ENCODE measurements at places on chromosomes 6 and 20. TPM values are rescaled to one million over a fixed set of nuclear protein-coding genes. Genes with fewer than 3 reads are reported as not detected.

- no peak overlapping the region for H3K4me3 ChIP-seq
- no peak overlapping the region for H3K27ac ChIP-seq
- no peak for DNase-seq
- H3K4me1 ChIP-seq, result peaks cover 16% of the 10 kb centered on the region
- H3K36me3 ChIP-seq, result no peaks in the 10 kb centered on the region
Measured at GRCh38 chr6:167689751-167690150, 137.0 kb upstream of the AFDN start.

PRELID3B gene
- 66.0 TPM for total RNA-seq

ZFAND3 gene
- total RNA-seq, result 33.2 TPM

GRCh38 chr6:84773133-84773430 lies 8.7 kb upstream of the TBX18 start:
- H3K4me1 ChIP-seq, result peaks cover 30% of the 10 kb centered on the region
- no peaks in the 10 kb centered on the region for H3K36me3 ChIP-seq
- peaks cover 99% of the 10 kb centered on the region for H3K27me3 ChIP-seq
- H3K27ac ChIP-seq, result peak overlapping the region; percentile 76
- DNase-seq, result no peak

DNA sequence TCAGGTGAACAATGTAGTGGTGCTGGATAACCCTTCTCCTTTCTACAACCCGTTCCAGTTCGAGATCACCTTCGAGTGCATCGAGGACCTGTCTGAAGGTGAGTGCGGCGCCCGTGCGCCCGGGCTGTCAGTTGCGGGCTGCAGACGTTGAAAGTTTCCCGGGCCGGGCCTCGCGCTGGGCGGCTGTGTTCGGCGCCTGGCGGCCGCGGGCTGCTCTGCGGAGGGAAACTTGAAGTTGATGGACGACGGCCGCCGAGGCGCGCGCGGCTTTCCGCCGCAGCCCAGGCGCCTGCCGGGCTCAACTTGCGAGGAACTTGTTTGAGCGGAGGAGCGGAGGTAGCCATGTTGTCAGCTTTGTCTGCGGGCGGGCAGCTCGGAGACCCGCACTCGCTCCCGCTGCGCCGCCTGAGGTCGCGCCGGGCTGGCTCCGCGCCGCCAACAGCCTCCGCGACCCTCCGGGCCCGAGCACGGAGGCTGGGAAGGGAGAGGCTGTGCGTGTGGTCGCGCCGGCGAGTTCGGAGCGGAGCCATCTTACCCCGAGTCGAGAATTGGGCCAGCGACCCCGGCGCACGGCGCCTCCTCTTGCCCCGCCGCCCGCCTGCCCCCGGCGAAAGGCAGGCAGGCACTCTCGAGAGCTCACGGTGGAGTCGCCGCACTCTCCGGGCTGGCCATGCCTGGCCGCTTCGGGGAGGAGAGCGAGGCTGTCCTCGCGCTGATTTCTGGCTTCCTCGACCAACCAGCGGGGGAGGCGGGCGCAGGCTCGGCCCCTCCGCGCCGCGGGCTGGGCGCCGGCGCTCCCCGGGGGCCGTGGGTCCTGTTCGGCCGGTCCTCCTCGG lies 691 bp downstream of the ASF1A start:
- no peaks in the 10 kb centered on the region for H3K27me3 ChIP-seq
- peak overlapping the region; percentile 98 for H3K27ac ChIP-seq
- H3K4me3 ChIP-seq, result peak overlapping the region; percentile 96
- H3K36me3 ChIP-seq, result peaks cover 3% of the 10 kb centered on the region
- peak; percentile 85 for DNase-seq

CLVS2 gene
- 30.1 TPM for total RNA-seq

- H3K4me3 ChIP-seq, result no peak overlapping the region
- DNase-seq, result no peak
- no peaks in the 10 kb centered on the region for H3K27me3 ChIP-seq
- H3K4me1 ChIP-seq, result peaks cover 47% of the 10 kb centered on the region
- H3K27ac ChIP-seq, result peak overlapping the region; percentile 85
Measured at GRCh38 chr20:46365487-46366220, 40.8 kb downstream of the ELMO2 start.

CEP162 gene
- total RNA-seq, result 17.6 TPM

LPA gene
- 1.2 TPM for total RNA-seq

DSE gene
- total RNA-seq, result 38.4 TPM

DNA sequence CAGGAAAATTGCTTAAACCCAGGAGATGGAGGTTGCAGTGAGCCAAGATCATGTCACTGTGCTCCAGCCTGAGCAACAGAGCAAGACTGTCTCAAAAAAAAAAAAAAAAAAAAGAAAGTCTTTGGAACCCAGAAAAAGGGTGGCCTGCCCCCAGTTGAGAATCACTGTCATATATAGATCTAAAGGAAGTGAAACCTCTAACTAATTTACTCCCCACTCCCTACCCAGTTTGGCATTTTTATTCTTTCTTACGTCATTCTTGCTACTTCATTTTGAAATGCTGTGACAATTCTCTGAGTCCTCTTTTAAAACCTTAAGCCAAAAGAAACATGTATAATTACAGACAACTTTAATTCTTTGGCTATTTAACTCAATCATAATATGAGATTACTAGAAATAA lies 254.8 kb downstream of the CDC5L start:
- H3K27me3 ChIP-seq, result no peaks in the 10 kb centered on the region
- no peak overlapping the region for H3K4me3 ChIP-seq
- no peak overlapping the region for H3K27ac ChIP-seq
- DNase-seq, result no peak
- no peaks in the 10 kb centered on the region for H3K4me1 ChIP-seq
- H3K36me3 ChIP-seq, result no peaks in the 10 kb centered on the region

GRCh38 chr6:108176281-108177089 lies 10.7 kb downstream of the NR2E1 start:
- peaks cover 91% of the 10 kb centered on the region for H3K27me3 ChIP-seq
- no peak overlapping the region for H3K4me3 ChIP-seq
- peaks cover 25% of the 10 kb centered on the region for H3K4me1 ChIP-seq
- H3K36me3 ChIP-seq, result no peaks in the 10 kb centered on the region

GRCh38 chr6:35047265-35048011 lies 93.7 kb downstream of the TCP11 start:
- H3K4me1 ChIP-seq, result peaks cover 66% of the 10 kb centered on the region
- DNase-seq, result no peak
- H3K36me3 ChIP-seq, result no peaks in the 10 kb centered on the region
- H3K27ac ChIP-seq, result peak overlapping the region; percentile 82
- H3K4me3 ChIP-seq, result no peak overlapping the region

GRCh38 chr6:50785921-50786320 lies 32.8 kb upstream of the TFAP2B start:
- no peak overlapping the region for H3K27ac ChIP-seq
- H3K27me3 ChIP-seq, result no peaks in the 10 kb centered on the region
- H3K4me1 ChIP-seq, result no peaks in the 10 kb centered on the region
- no peak overlapping the region for H3K4me3 ChIP-seq
- no peaks in the 10 kb centered on the region for H3K36me3 ChIP-seq
- no peak for DNase-seq

DNA sequence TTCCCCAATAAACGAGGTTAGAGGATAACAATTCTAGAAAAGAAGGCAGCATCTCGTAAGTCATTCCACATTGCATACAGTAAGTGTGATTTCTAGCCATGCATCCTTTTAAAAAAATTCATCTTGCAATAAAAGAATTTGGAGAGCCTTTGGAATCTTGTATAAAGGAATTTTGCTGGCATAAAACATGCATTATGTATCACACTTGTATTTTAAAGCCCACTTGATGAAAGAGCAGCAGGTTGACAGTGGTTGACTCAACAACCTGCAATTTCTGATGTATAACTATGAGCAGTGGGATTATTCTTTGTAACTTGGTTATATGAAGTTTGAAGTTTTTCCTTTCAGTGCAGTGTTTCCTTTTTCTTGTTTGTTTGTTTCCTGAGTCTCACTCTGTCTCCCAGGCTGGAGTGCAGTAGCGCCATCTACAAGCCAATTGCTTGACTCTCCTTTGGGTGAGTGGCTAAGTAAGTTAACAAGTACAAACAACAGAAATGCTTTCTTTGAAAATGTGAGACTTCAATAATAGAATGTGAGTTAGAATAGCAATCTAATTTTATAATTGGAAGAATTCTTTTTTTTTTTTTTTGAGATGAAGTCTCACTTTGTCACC lies 39.9 kb downstream of the JARID2 start:
- DNase-seq, result no peak
- peaks cover 3% of the 10 kb centered on the region for H3K4me1 ChIP-seq
- H3K27ac ChIP-seq, result no peak overlapping the region
- H3K36me3 ChIP-seq, result no peaks in the 10 kb centered on the region
- H3K4me3 ChIP-seq, result no peak overlapping the region

SLC25A27 gene
- total RNA-seq, result 44.6 TPM

GATA5 gene
- not detected for total RNA-seq

DNA sequence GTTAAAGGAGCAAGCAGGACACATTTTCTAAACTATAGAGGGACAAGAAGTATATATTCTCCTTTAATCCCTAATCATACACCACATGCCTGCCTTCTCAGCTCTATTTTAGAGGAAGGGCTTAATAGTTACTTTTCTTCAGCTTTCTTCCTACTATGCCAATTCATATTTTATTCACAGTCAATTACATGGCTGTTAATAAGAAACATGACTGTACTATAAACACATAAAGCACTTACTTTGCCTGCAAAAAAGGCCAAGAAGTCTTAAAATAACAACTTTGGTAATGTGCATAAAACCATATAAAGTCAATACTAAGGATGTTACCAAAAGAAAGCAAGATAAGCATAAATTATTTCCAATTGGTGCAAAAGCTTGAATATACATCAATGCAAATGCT lies 6.4 kb downstream of the KIAA0408 start:
- peaks cover 3% of the 10 kb centered on the region for H3K36me3 ChIP-seq
- H3K27me3 ChIP-seq, result no peaks in the 10 kb centered on the region
- no peak overlapping the region for H3K27ac ChIP-seq
- no peak for DNase-seq
- H3K4me3 ChIP-seq, result no peak overlapping the region

- peak; percentile 22 for DNase-seq
- no peaks in the 10 kb centered on the region for H3K36me3 ChIP-seq
- H3K27me3 ChIP-seq, result no peaks in the 10 kb centered on the region
- no peak overlapping the region for H3K27ac ChIP-seq
- H3K4me3 ChIP-seq, result no peak overlapping the region
- H3K4me1 ChIP-seq, result no peaks in the 10 kb centered on the region
Measured at GRCh38 chr6:13538084-13538483, 36.3 kb upstream of the SIRT5 start.

- H3K36me3 ChIP-seq, result no peaks in the 10 kb centered on the region
- H3K4me1 ChIP-seq, result no peaks in the 10 kb centered on the region
- no peak for DNase-seq
- H3K27me3 ChIP-seq, result no peaks in the 10 kb centered on the region
Measured at GRCh38 chr6:122818866-122819265, 29.8 kb downstream of the SMPDL3A start.

GRCh38 chr6:47147836-47148344 lies 105.8 kb upstream of the ADGRF1 start:
- no peaks in the 10 kb centered on the region for H3K4me1 ChIP-seq
- H3K36me3 ChIP-seq, result no peaks in the 10 kb centered on the region
- no peak for DNase-seq
- H3K27me3 ChIP-seq, result no peaks in the 10 kb centered on the region
